ENCODE measurements at places on chromosomes 13 and 19. TPM values are rescaled to one million over a fixed set of nuclear protein-coding genes. Genes with fewer than 3 reads are reported as not detected.

Gene ACP7
- not detected for total RNA-seq

Gene CEACAM21
- 31.1 TPM for total RNA-seq

Gene ASF1B
- total RNA-seq: 90.2 TPM

Gene KCTD12
- 12.9 TPM for total RNA-seq

Gene KLK1
- 3.0 TPM for total RNA-seq

Gene ZNF610
- 0.12 TPM for total RNA-seq

Gene SBSN
- total RNA-seq: not detected

Gene ZNF563
- 3.0 TPM for total RNA-seq

Gene IFNL1
- not detected for total RNA-seq

- DNase-seq: no peak
Observed at GRCh38 chr13:98265692-98266551, 88.9 kb upstream of the RNF113B start.

GRCh38 chr13:26628706-26629105 is 71.2 kb downstream of the WASF3 start:
- DNase-seq: no peak

GRCh38 chr13:71828117-71828516 is 38.9 kb downstream of the DACH1 start:
- no peak for DNase-seq

GRCh38 chr19:2032296-2032941 is 16.9 kb upstream of the BTBD2 start:
- peak; percentile 79 for DNase-seq

DNA sequence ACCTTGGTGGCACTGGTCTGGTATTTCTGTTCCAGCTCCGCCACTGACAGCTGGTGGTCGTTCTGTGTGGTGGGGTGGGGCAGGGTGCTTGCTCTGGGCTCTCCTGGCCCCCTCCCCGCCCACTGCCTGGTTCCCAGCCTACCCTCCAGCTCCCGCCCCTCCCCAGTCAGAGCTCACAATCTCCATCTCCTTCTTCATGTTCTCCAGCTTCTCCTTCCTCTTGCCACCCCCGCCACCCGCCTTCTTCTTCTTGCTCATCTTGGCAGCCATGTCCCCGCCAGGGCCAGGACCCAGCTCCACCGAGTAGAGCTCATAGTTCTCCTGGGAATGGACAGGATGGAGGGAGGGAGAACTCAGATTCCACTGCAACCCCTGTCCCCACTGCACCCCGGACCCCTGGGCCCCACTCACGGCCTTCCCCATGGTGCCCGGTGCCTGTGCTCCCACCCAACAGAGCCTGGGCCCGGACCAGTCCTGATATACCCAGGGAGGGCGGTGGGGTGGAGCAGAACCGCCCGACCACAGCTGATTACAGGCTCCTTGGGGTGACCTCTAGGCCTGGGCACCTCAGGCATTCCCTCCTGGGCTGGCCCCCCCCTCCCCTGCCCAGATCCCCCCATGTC is at the start of gene ATP4A:
Gene ATP4A (minus strand): TSS at position 452 of the 623 bp plus-strand sequence. CDS start 29 bp downstream, at position 423.
- DNase-seq: no peak

GRCh38 chr13:27973961-27974662 is 5.0 kb upstream of the CDX2 start:
- DNase-seq: no peak

DNA sequence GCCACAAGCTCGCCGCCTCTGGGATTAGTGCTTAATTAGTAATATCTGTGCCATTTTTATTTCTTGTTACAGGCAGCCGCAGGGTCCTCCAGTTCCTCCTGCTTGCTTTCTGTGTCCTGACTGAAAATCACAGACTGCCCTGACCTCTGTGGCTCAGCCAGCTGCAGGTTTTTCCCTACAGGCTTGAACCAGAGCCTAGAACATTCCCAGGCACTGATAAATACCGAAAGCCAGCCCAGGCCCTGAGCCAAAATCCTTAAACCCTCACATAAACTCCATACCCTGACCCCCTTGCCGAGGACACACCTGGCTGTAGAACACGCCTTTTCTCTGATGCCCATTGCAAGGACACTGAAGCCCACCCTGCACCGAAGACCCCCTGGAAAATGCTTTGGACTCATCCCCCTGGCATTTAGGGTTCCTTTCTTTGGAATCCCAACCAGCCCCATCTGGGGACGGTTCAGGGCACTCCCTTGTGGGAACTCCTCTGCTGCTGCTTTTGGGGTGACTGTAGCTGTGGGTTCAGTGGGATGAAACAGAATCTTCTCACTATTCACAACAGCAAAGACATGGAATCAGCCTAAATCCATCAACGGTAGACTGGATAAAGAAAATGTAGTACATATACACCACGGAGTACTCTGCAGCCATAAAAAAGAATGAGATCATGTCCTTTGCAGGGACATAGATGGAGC is 15.5 kb downstream of the DPP9 start:
- no peak for DNase-seq

DNA sequence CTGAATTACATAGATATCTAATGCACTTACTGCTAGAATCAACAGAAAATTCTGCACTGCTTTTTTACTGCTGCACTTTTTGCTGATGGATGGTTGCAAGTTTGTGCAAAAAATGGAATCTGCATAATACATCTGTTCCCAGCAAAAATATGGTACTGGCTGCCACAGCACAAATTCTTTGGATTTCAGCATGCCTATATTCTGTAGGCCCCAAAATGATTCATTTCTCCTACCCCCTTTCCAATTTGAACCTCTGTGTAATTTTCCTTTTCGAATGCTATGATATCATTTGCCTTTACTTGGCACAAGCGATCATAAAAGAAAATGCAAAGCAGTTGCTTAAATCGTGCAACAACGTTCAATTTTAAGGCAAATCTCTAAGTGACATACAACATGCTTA is 524.2 kb upstream of the NBEA start:
- DNase-seq: no peak

GRCh38 chr13:19670147-19670546 is 36.7 kb downstream of the MPHOSPH8 start:
- DNase-seq: no peak

DNA sequence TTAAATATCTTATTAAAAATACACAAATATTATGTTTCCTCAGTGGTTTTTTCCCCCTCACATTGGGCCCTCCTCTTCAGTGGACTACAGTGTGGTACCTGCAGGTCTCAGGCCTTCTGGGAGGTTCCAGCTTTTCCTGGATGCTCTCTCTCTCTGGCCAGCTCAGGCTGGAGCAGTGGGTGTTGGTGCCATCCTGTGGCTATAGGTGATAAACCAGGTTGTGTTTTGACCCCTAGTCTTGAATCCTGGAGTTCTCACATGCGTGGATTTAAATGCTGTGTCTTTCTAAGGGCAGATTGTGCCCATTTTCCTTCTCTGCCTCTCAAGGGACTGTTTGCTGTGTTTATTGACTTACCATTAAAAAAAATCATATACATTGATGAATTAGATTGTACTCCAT is 41.2 kb upstream of the ZNF527 start:
- DNase-seq: no peak

DNA sequence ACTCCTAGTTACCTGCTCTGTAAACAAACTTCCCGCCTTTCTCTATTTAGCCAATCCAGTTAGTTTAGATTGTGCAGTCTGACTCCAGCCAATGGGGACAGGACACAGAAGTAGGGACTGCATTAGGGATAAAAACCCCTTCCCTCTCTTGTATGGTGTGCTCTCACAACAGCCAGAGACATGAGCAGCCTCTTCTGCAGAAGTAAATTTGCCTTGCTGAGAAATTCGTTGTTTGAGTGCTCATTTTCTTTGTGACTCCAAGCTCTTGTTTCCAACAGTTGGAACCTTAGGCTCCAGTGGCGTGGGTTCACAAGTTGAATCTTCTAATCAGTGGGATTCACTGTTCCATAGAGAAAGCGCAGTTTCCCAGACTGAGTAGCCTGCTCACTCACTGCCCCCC is 66.1 kb downstream of the ZNF93 start:
- no peak for DNase-seq

DNA sequence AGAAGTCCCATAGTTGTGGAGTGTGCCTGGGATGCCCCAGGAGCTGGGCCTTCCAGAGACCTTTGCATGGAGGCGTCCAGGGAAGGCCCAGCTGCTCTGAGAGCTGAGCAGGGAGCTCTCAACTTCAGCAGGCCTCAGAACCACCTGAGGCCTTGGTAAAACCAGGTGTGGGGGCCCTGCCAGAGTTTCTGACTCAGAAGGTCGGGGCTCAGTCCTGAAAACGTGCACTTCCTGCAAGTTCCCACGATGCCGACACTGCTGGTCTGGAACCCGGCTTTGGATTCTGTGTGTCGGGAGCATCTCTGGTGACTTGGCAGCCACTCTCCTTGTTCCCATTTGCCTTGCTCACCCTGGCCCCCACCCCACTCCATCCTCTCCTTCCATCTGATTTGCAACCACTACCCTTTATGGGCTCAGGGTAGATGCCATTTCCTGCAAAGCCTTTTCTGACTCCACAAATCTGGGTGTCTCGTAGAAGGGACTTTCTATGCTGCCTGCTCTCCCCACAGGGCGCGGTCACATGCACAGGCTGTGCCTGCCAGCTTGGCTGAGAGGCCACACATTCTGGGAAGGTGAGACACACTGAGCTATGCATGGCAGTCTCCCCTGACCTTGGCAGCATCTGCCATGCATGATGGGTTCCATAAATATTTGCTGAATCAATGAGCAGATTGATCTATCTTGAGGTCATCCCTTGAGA is 244.7 kb downstream of the COL4A1 start:
- no peak for DNase-seq

DNA sequence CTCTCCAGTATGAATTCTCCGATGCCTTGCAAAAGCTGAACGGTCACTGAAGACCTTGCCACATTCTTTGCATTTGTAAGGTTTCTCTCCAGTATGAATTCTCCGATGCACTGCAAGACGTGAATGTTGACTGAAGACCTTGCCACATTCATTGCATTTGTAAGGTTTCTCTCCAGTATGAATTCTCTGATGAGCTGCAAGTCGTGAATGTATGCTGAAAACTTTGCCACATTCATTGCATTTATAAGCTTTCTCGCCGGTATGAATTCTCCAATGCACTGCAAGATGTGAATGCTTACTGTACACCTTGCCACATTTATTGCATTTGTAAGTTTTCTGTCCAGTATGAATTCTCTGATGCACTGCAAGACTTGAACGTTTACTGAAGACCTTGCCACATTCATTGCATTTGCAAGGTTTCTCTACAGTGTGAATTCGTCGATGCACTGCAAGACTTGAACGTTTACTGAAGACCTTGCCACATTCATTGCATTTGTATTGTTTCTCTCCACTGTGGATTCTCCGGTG is 20.0 kb upstream of the ZNF841 start:
- DNase-seq: no peak

- peak; percentile 98 for DNase-seq
Observed at GRCh38 chr19:6767357-6768235, at the start of gene SH2D3A. Gene SH2D3A (minus strand): TSS chr19:6767435. CDS start chr19:6763748, 3,687 bp downstream.

- DNase-seq: no peak
Observed at GRCh38 chr13:44905556-44905955, 83.7 kb downstream of the NUFIP1 start.

DNA sequence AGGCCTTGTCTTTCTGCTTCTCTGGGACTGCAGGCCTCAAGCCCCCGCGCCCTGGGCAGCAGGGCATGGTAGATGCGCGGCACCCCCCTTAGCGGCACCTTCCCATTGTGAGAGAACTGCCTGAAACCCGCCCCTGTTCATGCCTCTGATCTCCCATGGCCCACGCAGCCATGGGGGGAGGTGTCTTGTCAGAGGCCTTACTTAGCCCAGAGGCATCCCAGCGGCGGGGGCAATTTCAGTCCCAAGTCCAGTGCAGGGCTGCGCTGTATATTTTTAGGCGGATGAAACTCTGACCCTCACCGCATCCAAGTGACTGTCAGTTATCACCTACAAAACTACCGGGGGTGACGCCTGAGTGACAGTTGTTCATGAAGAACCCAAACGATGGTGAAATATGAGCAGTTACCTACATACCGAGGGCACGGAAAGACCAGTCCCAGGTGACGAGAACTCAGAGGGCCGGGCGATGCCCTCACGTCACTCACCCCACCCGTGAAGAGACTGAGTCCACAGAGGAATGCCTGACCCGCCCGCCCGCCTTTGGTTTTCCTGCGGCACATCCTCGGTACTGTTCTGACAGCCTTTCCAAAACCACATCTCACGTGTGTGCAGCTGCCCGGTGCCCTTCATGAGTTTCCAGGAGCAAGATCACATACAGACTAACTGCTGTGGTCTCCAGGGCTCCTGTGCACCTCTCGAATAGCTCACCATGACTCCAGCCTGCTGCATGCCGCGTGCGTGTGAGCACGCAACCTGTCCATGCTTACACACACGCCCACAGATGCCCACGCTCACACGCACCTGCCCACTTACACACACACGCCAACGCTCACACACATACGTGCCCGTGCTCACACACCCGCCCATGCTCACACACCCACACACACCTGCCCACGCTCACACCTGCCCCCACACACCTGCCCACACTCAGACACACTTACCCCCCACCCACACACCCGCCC is 14.4 kb downstream of the IL17D start:
- DNase-seq: no peak

GRCh38 chr13:37277007-37277406 is 171.5 kb upstream of the CSNK1A1L start:
- DNase-seq: no peak

GRCh38 chr19:17648097-17648660 is 40.0 kb downstream of the UNC13A start:
- DNase-seq: no peak

GRCh38 chr13:34114581-34114980 is 296.6 kb downstream of the RFC3 start:
- DNase-seq: no peak

DNA sequence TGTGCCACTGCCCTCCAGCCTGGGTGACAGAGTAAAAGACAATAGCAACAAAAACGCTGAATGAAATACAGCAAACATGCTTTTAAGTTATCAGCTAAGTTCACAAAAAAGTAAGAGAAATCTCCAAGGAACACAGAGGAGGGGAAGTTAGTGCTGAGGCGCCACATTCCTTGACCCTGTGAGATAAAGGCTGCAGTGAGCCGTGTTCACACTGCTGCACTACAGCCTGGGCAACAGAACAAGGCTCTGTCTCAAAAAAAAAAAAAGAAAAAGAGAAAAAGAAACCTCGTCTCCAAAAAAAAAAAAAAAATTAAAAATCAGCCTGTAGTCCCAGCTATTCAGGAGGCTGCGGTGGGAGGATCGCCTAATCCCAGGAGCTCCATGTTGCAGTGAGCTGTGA is 16.3 kb upstream of the DOCK6 start:
- no peak for DNase-seq

DNA sequence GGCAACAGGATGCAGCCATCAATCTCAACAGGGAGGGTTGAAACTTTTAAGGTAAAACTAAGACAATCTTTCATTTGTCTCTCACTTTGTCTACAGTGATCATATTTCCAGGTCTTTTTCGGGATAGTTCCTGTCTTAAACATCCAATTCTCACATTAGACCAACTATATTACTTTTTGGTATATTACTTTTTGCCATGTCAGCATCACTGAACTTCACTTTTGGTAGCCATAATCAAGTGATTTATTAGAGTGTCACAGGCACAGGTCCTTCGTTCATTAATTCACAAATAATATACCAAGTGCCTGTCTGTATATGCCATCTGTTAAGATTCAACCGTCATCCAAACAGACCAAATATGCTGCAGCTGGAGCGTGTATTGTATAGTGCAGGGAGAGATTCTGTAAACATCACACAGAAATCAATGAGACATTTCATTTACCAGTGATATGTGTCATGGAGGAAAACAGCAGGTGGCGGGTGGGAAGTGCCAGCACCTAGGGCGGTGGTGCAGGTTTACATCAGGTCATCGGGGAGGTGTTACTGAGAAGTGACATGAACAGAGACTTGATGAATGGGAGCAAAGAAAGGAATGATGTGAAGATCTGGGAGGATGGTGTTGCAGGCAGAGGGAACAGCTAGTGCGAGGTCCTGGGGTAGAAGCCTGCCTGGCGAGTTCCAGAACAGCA is 24.9 kb downstream of the ARHGEF7 start:
- no peak for DNase-seq

GRCh38 chr19:2578391-2578890 is 102.5 kb downstream of the GADD45B start:
- no peak for DNase-seq

Data from activated CD4-positive, alpha-beta T cell treated with anti-CD3 and anti-CD28 coated beads, Interleukin-2, amount 10 ng/mL, durations not matched to agents 24 days and 14 days (primary cell).